ENCODE measurements at places on chromosomes 7 and 10.

- DNase-seq = no peak
Measured at GRCh38 chr10:127903789-127904188, 3.1 kb upstream of the PTPRE start.

DNA sequence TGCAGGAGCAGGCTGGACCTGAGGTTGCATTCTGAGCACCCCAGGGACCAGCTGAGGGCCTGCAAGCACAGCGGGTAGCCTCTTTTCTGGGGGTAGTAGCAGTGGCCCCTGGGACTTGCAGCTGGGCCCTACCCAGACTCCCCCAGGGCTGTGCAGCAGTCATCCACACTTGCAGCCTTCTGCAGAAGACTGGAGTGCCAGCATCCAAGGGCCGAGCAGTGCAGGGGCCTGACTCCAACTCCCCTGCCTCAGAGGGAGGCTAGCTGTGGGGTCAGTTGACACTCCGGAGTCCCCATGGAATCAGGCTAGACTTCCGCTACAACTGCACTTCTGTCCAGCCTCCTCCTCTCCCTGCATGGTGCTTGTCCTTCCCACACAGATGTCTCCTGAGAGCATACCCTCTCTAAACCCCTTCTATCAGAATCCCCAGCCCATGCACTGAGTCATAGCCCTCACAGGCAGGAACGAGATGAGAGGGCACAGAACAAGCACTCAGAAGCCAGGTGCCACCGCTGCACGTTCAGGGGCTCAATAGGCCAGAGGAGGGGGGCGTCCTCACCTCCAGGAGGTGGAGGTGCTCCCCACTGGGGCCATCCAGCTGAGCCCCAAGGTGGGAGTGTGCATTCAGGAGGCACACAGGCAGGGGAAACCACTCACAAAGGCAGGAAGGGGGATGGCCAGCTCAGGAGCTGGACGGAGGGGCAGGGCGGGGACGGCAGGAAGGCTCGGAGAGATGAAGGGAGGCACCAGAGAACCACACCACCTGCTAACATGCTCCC, 7.5 kb downstream of the RASGEF1A start:
- DNase-seq = no peak

GRCh38 chr7:55977831-55978230, 13.4 kb downstream of the NIPSNAP2 start:
- no peak for DNase-seq

- DNase-seq = no peak
Measured at GRCh38 chr7:55070271-55070743, 51.5 kb downstream of the EGFR start.

- no peak for DNase-seq
Measured at GRCh38 chr10:43336061-43336460, 35.4 kb upstream of the FXYD4 start.

- no peak for DNase-seq
Measured at GRCh38 chr10:86229376-86229775, 137.2 kb downstream of the GRID1 start.

DNA sequence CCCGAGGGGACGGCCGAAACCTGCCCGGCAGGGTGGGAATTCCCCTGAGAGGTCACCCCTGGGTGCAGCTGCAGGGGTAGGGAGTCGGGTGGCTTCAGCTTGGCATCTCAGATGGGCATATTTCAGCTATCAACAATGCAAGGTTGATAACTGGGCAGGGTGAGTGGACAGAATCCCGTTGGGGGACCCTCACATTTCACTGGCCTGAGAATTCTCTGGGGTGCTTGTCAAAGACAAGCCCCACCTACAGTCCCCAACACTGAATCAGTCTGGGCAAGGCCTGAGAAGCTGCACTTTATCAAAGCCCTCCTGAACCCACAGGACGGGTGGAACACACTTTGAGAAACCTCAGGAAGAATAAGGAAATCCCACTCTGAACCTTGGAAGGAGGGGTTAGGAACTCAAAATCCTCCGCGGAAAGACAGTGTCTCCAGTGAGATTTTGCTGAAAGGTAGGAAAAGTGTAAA, 3.1 kb downstream of the RGS10 start:
- no peak for DNase-seq

GRCh38 chr7:44259547-44260457, 59.0 kb downstream of the YKT6 start:
- DNase-seq = peak; percentile 61

DNA sequence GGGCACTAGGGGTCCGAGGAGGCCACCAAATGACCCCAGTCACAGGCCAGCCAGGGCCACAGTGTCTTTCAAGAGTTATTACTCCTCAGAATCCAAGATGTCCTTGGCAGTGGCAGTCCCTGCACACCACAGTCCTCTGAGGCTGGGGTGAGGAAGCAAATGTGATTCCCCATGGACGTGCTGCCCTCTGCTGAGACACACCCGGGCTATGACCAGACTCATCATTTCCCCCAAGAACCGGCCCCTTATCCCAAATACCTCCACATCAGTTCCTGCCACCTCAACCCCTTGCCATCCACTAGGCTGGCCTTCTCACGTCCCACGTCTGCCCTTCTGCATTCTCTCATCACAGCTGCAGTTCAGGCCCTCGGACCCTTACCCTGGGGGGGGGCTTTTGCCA, 5.0 kb downstream of the PRKAG2 start:
- no peak for DNase-seq

DNA sequence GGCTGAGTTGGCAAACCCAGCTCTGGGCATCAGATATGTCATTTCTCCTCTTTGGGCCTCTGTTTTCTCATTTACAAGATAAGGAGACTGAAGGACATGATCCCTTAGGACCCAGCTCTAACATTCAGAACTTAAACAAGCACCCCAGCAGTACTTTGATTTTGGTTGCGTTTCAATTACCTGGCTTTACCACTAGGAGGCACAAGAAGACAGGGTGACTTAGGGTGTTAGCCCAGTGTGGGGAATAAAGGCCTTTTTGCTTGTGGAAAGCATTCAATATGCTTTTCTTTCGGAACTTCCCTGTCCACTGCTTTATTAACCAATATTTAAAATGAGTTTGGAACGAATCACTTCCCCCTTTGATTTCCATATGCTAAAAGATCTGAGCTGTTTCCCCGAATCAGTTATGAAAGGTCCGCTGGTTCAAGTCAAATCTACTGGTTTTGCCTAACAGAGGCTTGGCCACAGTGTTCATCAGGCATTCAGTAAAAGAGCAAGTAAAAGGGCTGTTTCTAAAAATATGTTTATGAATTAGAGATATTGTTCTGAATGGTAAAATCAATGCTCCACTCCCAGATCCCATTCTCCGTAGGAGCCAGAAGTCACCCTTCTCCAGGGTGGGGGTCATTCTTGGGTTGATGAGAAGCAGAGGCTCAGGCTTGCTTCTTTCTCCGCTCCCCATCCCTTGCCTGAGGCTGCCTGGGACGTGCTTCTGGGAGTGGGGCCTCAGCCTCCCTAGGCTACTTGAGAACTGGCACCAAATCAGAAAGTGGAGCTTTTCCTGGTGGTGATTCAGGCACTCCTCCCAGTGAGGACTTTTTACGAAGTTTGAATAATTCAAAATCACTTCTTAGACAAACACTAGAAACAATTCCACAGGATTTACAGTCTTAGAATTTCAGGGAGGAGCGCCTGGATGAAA, 105.5 kb downstream of the MYOF start:
- DNase-seq = peak; percentile 85

GRCh38 chr10:113232928-113233511, 283.0 kb downstream of the TCF7L2 start:
- DNase-seq = no peak

DNA sequence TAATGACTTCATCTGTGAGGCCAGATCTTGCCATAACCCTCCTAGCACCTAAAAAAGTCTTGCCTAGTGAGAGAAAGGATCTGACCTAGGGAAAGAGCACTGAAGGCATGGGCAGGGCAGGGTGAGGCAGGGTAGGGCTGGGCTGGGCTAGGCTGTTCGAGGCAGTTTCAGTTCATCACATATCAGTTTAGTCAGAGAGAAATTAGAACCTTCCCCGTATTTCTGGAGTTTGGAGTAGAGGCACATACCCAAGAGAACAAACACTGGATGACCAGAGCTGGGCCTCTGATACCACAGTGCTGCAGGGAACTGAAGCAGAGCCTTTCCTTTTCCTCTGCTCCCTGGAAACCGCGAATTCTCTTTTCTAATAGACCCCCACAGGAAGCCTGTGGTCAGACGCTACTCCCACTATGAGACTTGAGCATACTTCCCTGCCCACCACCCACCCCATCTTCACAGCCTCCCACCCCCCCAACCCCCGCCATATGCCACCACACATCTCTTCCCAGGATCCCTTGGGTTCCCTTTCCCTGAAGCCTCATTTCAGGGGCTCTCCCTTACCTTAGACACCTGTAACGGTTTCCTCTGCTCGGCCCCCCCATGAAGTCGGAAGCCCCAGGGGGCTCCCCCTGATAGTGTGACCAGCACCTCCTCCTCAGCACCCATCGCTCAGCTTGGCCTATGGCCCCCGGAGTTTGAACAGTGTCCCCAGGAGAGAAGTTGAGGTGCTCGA, 406 bp downstream of the SYNPO2L start:
- DNase-seq = no peak

DNA sequence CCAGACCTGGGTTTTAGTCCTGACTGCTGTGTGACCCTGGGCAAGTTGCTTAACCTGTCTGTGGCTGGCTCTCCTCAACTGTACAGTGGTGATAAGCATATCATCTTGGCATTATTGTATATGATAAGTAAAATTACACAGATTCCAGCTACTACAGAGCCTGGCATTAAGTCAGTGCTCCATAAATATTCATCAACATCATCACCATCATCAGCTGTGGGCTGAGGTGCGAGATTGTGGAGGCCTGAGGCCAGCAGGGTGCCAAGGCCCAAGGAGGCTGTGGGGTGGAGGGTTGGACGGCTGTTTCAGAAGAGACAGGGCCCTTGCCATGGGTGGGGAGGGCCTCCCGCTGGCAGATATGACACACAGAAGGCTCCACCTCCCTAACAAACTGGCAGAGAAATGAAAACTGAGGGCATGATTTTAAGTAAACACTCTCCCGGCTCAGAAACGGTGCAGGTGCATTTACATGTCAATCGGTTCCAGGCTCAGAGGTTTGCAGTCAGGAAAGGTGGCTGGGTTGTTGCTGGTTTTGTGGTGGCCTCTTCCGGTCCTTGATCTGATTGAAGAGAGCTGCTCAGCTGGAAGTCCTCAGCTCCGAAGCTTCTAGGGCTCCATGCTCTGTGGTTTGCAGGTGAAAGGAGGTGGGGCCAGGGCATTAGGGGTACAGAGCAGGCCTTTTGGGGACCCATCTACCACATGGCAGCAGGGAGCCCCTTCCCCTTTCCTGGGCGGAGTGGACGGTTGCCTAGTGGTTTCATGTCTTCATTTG, 10.2 kb downstream of the CRYGN start:
- DNase-seq = peak; percentile 56

GRCh38 chr10:60827791-60828488, 49.7 kb downstream of the CDK1 start:
- DNase-seq = no peak

Data from activated CD4-positive, alpha-beta T cell treated with anti-CD3 and anti-CD28 coated beads, Interleukin-10, Interleukin-2, amounts not matched to agents 100 ng/mL and 50 ng/mL, durations not matched to agents 16 hours and 8 hours (primary cell).